ENCODE measurements at places on chromosomes 4 and X.

DNA sequence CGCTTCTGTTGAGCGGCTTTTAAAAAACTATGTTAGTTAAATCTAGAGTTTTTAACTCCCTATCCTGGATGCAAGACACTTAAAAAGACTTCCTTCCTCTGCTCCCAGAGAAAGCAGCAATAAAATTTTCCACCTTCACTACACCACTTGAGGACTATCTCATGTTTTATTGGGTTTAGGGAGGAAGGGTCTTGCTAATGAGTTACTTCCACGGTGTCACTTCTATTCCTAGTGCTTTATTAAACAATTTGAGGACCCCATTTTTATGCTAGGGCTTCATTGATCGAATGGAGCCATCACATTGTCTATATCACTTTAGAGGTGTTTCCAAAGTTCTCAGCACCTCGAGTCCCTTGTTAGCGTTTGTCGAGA is 3.7 kb upstream of the STIM2 start:
- no peak for DNase-seq

DNA sequence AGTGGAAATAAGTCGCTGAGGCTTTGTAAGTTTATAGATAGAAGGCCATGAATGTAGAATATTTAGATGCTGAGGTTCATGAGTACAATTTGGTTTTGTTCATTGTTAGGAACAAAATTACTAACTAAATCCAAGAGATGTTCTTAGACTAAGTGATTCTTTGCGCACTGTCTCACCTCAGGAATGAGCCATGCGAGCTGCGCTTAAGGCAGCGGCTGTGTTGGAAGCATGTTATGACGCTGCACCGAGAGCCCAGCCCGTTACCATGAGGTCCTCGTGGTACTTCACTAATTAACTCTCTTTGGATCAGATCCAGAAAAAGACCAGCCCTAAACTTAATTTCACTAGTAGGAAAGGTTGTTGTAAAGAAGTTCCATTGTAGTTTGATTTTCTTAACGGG is 166.2 kb downstream of the RAPGEF2 start:
- DNase-seq: no peak

DNA sequence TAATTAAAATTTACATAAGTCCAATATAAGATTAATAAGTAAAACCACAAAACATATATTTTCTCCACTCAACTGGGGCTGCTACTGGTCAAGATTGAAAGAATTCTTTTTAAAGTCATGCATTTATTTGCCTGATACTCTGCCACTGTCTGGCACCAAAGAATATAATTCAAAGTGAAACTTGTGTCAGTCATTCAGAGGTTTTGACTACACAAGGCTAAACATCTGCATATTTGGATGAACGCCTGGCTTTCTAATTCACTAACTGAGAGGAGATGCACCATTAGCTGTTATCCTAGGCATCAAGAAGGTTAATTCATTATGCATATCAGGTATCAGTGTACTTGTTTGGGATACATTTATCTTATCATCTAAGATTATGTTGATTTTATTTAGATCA is 598.5 kb downstream of the CENPC start:
- DNase-seq: no peak

GRCh38 chrX:100695991-100696390 is 35.9 kb downstream of the SYTL4 start:
- no peak for DNase-seq

- no peak for DNase-seq
Measured at GRCh38 chrX:114181195-114181594, 402.7 kb upstream of the HTR2C start.

- no peak for DNase-seq
Measured at GRCh38 chrX:150719621-150720020, 26.4 kb downstream of the MTMR1 start.

DNA sequence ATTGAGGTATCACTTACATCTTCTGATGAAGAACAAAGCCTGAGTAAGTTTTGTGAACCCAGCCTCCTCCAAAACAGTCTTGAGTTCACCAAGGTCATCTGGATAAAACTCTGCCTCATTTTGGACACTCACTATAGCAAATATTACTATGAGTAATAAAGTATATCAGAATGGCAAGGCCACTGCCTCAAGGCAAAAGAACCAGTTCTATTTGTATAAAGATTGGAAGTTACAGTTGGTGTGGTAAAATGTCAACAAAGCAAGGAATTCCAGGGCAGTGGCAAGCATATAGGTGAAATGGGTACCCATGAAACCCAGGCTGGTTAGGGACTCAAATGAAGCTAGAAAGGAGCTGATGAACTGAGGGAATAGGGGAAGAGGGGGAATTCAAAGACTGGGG is 2.4 kb upstream of the ARHGEF6 start:
- DNase-seq: no peak

GRCh38 chr4:140094438-140095420 is 59.3 kb downstream of the MAML3 start:
- no peak for DNase-seq

- DNase-seq: no peak
Measured at GRCh38 chr4:170122252-170122651, 32.5 kb upstream of the AADAT start.

DNA sequence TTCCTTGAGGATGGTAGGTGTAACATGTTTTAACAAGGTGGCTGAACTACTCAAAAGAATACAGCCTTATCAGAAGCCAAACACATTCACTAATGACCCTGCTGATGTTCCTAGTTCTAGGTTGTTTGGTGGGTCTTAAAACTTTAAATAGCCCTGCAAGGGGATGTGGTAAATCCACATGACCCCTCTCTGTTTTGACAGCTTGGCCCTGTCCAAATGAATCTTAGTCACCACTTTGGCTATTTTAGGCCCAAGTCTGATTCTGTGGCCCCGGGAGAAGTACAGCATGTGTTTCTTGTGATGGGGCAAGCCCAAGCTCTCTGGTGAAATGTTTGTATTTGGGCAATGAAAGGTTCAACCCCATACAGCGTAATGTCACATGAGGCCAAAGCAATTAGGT is 54.5 kb upstream of the GPR34 start:
- DNase-seq: no peak

DNA sequence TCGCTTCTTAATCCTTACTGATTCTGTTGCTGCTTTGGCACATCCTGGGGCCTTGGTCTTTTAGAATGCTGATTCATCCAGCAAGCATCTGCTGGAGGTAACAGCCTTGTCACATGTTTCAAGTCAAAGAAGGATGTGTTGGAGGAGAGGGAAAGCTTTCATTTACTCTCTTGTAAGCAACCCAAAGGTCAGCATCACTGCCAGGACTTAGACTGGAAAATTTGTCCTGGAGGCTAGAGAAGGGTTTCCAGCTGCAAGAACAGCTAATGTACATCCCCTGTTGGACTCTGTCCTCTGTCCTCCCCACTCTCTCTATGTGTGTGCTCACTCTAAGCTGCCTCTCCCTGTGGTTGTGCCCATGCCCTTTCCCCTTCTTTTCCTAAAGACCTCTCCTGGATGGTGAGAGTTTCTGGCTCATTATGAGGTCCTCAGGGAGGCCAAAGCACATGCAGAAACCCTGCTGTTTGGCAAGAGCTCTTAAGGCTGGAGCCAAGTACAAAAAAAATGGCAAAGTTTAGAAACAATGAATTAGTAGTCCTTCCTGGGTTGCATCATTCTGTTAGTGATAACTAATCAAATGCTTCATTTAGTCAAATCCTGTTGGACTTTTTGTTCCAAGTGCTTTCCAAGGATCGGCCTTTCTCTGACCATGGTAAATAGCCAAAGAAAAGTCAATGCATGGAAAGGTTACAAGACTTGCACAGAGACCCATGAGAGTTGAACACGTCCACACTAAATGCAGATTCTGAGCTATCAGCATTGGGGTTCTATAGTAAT is 13.4 kb upstream of the SRPX start:
- peak; percentile 58 for DNase-seq

- no peak for DNase-seq
Measured at GRCh38 chr4:139515531-139515958, 40.5 kb downstream of the SETD7 start.

GRCh38 chr4:58413849-58414248 is 1303.7 kb upstream of the IGFBP7 start:
- no peak for DNase-seq

- DNase-seq: no peak
Measured at GRCh38 chrX:124435616-124436015, 89.3 kb downstream of the SH2D1A start.

- no peak for DNase-seq
Measured at GRCh38 chrX:31316340-31316991, 244.6 kb upstream of the FTHL17 start.

GRCh38 chr4:147596981-147597380 is 20.2 kb upstream of the TMEM184C start:
- DNase-seq: peak; percentile 81

GRCh38 chr4:155544547-155544946 is 122.1 kb upstream of the GUCY1A1 start:
- no peak for DNase-seq

DNA sequence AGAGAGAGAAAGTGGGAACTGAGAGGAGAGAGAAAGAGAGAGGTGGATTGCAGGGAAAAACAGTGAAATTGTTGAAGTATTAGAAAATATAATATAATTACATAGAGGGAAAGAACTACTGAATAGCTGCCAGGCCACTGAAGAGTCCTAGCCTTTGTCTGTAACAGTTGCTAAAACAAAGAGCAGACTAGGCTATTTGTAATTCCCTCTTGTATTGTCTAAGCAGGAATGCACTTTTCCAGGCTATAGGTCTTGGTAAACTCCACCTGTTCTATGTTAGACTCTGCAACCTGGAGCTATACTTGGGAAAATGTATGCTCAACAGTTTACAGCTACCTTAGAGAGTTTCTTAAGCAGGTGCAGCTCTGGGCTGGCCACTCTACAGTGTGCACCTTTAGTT is 1063.3 kb downstream of the ADGRL3 start:
- DNase-seq: no peak

GRCh38 chr4:188714501-188714900 is 575.3 kb downstream of the TRIML1 start:
- peak; percentile 44 for DNase-seq

GRCh38 chr4:173490256-173490655 is 39.8 kb downstream of the HAND2 start:
- DNase-seq: no peak

- DNase-seq: no peak
Measured at GRCh38 chr4:118345813-118346212, 7.0 kb downstream of the PRSS12 start.

DNA sequence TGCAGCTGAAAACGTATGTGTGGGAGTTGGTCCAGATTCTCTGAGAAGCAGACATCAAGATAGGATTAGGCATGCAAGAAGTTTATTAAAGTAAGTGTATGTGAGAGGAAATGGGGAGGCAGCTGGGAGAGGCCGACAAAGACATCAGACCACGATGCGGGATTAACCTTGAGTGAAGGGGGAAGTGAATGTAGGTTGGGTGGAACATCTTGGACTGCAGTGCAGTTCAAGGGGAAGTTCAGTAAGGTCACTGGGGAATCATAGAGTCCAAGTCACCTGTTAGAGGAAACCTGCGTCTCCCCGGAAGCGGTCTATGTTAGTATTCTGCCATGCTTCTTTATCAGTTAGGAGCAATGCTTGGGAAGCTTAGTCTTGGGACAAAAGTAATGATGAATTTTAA is 22.0 kb downstream of the CXCL8 start:
- DNase-seq: no peak

DNA sequence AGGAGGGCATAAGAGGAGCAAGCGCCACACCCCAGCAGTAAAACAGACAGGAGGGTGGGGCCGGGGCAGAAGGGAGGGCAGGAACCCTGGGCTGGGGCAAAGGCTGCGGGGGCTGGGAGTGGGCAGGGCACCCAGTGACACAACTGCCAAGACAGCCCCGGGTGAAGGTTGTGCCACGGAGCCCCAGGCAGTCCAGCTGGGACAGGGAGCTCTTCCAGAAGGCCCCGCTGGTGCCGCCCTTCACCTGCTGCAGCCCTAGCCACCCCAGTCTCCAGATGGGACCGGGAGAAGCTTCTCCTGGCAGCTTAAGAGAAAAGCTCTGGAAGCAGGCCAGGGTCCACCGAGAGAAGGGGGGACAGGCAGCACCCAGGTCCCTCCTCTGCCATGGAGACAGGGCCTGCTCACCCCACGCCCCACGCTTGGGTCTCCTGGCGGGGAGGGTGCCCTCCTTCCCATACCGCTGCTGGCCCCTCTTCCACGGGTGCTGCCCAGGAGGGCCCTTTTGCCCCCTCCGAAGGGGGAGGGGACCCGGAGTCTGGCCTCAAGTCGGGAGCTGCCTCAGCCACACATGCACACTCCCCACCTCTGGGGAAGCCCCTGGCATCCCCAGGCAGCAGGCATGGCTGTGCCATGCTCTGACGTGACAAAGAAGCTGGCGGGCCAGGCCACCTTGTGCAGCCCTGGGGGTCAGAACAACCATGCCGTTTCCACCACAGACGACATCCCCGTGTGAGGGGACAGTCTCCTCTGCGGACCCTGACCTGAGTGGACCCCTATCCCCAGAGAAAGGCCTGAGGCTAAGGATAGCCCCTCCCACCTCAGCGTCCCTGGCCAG is 1.5 kb downstream of the DGKQ start:
- DNase-seq: no peak

GRCh38 chr4:168240821-168241220 is 77.7 kb downstream of the DDX60 start:
- DNase-seq: no peak

- DNase-seq: no peak
Measured at GRCh38 chr4:159498446-159499115, 395.7 kb downstream of the RAPGEF2 start.

GRCh38 chr4:181870326-181870725 is 372.9 kb upstream of the TENM3 start:
- peak; percentile 4 for DNase-seq

GRCh38 chr4:2806390-2807355 is 13.8 kb downstream of the SH3BP2 start:
- peak; percentile 69 for DNase-seq

GRCh38 chr4:166903408-166903807 is 330.9 kb downstream of the SPOCK3 start:
- no peak for DNase-seq

DNA sequence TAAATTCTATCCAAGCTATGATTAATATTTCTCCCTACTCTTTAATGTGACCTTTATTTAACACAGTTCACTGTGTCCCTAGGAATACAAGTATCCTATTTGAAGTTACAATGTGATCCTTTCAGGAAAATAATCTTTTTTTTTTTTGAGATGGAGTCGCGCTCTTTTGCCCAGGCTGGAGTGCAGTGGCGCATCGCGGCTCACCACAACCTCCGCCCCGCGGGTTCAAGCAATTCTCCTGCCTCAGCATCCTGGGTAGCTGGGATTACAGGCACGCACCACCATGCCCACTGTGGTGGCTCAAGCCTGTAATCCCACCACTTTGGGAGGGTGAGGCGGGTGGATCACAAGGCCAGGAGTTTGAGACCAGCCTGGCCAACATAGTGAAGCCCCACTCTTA is 21.9 kb downstream of the TBCK start:
- no peak for DNase-seq

DNA sequence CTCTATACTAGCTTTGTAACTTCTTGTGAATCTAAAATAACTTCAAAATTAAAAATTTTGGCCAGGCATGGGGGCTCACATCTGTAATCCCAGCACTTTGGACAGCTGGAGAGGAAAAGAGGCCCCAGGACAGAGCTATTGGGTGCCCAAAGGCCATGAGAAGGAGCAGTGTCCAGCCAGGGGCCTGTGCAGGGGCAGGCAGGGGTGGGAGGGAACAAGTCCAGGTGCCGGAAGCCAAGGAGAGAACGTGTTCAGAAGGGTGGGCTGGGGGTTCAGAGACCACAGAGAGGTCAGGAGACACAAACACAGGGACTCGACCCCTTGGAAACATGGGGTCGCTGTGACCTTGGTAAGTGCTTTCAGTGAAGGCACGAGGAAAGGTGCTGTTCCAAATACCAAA is 138.9 kb downstream of the EVC2 start:
- no peak for DNase-seq
